CD8-positive, alpha-beta T cell (primary cell): ENCODE measurements at places on chromosomes 13 and 19. TPM values are rescaled to one million over a fixed set of nuclear protein-coding genes. Genes with fewer than 3 reads are reported as not detected.

CLC gene
- total RNA-seq, result not detected

ZNF221 gene
- 0.25 TPM for total RNA-seq

ZSCAN4 gene
- not detected for total RNA-seq

SMAD9 gene
- total RNA-seq, result not detected

OR7A5 gene
- not detected for total RNA-seq

USHBP1 gene
- total RNA-seq, result not detected

MBD3L3 gene
- not detected for total RNA-seq

DPF1 gene
- total RNA-seq, result not detected

ZNF101 gene
- 75.5 TPM for total RNA-seq

GAPDHS gene
- not detected for total RNA-seq
